ENCODE measurements at places on chromosomes 2 and 18. TPM values are rescaled to one million over a fixed set of nuclear protein-coding genes. Genes with fewer than 3 reads are reported as not detected.

MYOM1 gene
- total RNA-seq, result under 0.01 TPM

SMC6 gene
- 25.6 TPM for total RNA-seq

MSTN gene
- not detected for total RNA-seq

NDC80 gene
- 43.2 TPM for total RNA-seq

ESPNL gene
- total RNA-seq, result 0.39 TPM

PIAS2 gene
- 23.1 TPM for total RNA-seq

WBP1 gene
- total RNA-seq, result 22.0 TPM

NTSR2 gene
- not detected for total RNA-seq

TMEM17 gene
- total RNA-seq, result 1.2 TPM

IL36B gene
- total RNA-seq, result not detected

ASB18 gene
- not detected for total RNA-seq

ATP9B gene
- total RNA-seq, result 22.0 TPM
